ENCODE measurements at places on chromosomes 4 and X.

GRCh38 chr4:18366892-18367291 is 345.3 kb upstream of the LCORL start:
- DNase-seq: no peak

GRCh38 chr4:86810847-86811246 is 38.3 kb downstream of the SLC10A6 start:
- DNase-seq: no peak

GRCh38 chrX:125605145-125605544 is 285.5 kb downstream of the TEX13C start:
- no peak for DNase-seq

DNA sequence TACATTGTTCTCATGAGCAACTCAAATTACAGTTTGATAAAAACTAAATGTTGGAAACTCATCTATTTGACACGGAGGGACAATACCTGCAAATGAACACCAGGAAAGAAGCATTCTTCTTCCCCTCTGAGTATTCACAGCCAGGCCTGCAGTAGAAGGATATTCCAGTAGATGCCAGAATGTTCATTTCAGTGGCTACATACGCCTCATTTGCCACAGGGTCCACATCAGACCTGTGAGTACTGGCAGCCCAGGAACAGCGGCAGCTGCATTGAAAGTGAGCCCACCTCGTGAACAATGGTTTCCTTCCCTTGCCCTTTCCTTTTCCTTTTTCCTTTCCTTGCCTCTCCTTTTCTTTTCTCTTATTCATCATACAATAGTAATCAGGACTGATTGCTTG is 81.1 kb upstream of the NEIL3 start:
- no peak for DNase-seq

- DNase-seq: no peak
Observed at GRCh38 chrX:135421932-135422809, at the start of gene SMIM10L2A. TSS of gene SMIM10L2A (plus strand) at chrX:135421944. CDS start at chrX:135422132, 188 bp downstream.

- DNase-seq: no peak
Observed at GRCh38 chr4:125244848-125245450, 69.8 kb upstream of the FAT4 start.

- DNase-seq: no peak
Observed at GRCh38 chr4:15575966-15576365, 79.2 kb downstream of the FBXL5 start.

DNA sequence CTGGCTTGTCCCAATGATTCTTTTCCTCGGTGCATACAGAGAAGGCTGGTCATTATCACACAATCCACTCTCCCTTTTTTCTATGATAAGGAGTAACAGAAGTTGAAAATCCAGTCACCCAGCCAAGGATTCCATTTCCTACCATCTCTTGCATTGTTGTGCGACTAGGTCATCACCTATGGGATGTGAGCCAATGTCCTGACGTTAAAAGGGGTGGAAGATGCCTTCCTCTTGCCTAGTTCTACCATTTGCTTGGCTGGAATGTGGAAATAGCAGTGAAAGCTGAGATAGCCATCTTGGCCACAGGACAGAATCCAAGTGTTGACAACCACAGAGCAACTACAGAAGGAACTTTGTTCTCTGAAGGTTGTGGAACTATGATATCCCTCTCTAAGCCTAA is 132.2 kb upstream of the KIT start:
- DNase-seq: no peak

DNA sequence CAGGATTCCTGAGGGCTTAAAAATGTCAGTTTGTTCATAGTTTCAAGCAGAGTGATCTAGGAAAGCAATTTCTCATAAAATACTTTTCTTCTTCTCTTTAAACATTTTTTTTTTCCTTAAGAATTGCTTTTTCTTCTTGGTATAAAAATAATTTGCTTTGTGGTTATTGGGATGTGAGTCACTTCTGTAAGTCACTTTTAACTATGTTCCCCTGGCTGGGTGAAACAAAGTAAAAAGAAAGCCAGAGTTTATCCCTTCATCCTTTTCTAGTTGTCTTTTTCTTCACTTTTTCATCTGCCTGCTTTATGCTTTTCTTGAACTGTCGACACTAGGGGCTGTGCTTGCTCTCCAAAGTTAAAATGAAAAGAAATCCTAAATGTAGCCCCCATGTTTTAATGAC is 33.5 kb downstream of the ARSJ start:
- no peak for DNase-seq

- DNase-seq: no peak
Observed at GRCh38 chr4:87066403-87067123, 131.8 kb downstream of the AFF1 start.

GRCh38 chr4:186624951-186625350 is 69.6 kb upstream of the MTNR1A start:
- DNase-seq: no peak

DNA sequence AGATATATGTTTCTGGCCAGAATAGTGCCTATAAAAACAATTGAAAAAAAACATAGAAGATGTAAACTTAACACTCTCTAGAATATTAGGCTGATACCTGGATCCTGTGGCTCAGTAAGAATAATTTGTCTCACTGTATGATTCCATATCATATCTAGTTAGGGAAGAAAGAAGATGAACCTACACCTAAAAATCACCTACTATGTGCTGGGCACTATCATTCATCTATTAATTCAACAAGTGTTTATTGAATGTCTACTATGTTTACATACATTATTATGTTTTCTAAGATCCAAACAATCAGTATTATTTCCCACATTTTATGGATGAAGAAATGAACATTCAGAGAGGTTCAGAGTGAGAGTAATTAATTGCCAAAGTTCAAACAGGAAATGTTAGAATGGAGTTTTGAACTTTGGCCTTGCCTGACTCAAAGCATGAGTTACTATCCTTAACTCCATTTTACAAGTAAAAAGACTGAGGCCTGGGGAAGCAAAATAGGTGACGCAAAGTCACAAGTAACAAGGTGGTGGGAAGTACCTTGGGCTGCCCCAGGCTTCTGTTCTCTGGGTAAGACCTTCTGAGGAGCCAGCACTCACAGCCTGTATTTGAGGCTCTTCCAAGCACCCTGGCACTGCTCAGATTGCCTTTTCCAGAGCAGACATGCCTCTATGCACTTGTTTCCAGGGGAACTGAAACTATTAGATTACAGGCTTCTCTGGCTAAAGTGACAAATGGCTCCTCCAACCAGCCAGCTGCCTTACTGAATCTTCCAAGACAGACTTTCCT is 111.1 kb upstream of the ACSL4 start:
- DNase-seq: no peak

GRCh38 chr4:156829201-156829873 is 142.3 kb downstream of the PDGFC start:
- no peak for DNase-seq

DNA sequence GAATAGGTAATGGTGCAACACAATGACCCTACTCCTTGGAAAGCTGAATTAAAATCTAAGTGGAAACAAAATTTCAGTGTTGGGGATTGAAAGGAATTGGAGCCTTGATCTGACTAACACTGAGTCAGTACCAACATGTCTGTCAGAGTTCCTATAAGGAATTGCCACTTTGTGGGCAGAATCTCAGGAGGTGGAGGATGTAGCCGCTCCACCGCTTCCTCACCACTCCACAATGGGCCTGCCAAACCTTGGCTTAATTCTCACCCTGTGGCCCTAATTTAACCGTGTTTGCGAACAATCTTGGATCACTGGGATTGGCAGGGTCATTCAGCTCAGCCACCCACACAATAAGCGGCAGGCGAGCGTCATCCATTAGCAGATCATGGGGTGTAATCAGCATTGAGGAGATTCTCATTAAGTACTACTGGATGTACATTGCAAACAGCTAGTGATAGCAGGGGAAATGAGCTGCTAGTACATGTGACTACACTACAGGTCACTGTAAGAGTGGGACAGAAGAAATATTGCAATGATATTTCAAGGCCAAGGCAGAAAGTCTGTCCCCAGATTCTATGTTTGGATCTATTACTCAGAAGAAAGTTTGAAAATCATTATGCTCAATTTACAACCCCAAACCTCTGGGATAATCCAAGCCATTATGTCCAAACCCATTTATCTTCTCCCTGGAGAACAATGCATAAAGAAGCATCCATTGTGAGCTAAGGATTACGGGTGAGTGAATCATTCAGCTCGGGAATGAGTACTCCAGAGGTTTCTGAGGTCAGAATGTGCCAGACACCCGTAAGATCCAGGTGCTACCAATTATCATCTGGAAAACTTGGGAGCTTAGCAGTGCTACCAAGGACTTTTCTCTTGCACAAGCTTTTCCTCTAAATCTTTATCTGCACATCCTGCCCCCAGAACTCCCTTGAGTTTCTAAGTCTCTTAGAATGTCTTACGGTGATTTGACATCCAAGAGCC is 5.8 kb downstream of the SRPX start:
- DNase-seq: no peak

GRCh38 chrX:1493412-1493811 is 40.7 kb upstream of the ASMTL start:
- no peak for DNase-seq

DNA sequence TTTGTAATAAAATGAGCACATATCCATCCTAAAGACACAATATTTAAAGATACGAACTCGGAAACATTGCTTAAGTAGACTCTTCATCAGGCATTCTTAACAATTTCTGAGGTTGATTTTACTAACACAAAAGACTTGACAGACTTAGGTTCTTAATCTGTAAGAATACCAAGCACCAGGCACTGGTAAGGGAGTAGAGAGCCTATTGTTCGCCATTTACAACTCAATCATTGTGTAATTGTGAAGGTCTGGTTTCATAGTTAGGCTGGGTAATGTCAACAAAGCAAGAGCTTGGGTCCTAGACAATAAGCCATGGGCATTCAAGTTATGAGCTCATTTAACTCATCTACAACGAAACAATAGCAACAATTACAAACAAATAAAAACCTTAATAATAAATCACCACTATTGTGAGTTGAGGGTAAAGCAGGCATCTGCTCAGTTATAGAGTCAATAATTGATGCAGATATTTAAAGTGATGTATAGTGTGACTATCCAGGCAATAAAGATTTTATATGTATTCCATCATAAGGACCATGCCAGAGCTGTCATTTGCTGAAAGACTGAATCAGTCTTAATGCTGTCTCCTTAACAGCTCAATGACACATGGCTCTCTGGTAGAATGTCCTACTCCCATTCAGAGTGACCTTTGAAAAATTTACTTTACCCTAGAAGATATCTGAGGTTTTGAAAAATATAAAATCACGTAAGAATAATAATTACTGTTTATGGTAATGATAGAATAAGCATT is 664.0 kb upstream of the PCDH7 start:
- DNase-seq: no peak

- no peak for DNase-seq
Observed at GRCh38 chr4:17060230-17060629, 161.8 kb upstream of the LDB2 start.

- DNase-seq: no peak
Observed at GRCh38 chr4:181637186-181638105, 605.8 kb upstream of the TENM3 start.

- DNase-seq: no peak
Observed at GRCh38 chr4:137608085-137608484, 75.8 kb upstream of the PCDH18 start.

GRCh38 chr4:7822877-7823276 is 116.8 kb downstream of the AFAP1 start:
- no peak for DNase-seq

- no peak for DNase-seq
Observed at GRCh38 chr4:11218692-11219091, 210.0 kb downstream of the HS3ST1 start.

- no peak for DNase-seq
Observed at GRCh38 chr4:107006218-107006617, 29.9 kb downstream of the DKK2 start.

DNA sequence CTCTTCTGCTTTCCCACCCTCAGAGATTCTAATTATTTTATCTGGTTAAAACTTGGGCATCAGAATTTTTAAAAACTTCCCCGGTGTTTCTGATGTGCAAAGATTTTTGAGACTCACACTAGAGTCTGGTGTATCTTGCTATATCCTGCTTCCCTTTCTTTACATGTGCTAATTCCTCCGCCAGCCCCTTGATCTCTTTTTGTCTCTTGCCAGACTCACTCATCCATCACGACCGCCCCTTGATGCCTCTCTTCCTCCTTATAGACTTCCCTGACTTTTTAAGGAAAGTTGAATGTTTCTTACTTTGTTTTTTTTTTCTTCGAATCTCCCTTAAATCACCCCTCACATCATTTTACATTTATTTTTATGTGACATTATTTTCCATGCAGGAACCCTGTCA is 274.9 kb upstream of the PITX2 start:
- DNase-seq: no peak

GRCh38 chr4:158253350-158253980 is 43.2 kb downstream of the TMEM144 start:
- peak; percentile 60 for DNase-seq

GRCh38 chr4:181677201-181677600 is 566.0 kb upstream of the TENM3 start:
- no peak for DNase-seq

- no peak for DNase-seq
Observed at GRCh38 chr4:137981277-137981676, 260.9 kb downstream of the SLC7A11 start.

GRCh38 chr4:123191728-123192127 is 204.9 kb upstream of the SPRY1 start:
- DNase-seq: no peak

- peak; percentile 46 for DNase-seq
Observed at GRCh38 chr4:116358633-116359222, 726.6 kb downstream of the TRAM1L1 start.

GRCh38 chr4:181959121-181959520 is 284.1 kb upstream of the TENM3 start:
- no peak for DNase-seq

GRCh38 chrX:153778684-153779101 is 2.1 kb upstream of the SRPK3 start:
- no peak for DNase-seq

- DNase-seq: no peak
Observed at GRCh38 chrX:16210061-16210460, 42.8 kb downstream of the MAGEB17 start.

DNA sequence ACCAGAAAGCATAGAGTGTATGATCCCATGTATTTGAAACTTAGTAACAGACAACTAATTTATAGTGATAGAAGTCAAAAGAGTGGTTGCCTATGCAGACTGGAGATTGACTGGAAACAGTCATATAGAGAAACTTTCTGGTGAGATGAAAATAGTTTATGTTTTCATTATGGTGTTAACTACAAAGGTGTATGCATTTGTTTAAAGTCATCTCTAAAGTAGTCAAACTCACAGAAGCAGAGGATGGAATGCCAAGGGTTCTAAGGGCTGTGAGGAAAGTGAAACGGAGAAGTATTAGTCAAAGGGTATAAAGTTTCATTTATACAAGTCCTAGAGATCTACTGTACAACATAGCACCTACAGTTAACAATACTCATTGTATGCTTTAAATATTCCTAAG is 45.8 kb downstream of the ENOX2 start:
- DNase-seq: no peak

DNA sequence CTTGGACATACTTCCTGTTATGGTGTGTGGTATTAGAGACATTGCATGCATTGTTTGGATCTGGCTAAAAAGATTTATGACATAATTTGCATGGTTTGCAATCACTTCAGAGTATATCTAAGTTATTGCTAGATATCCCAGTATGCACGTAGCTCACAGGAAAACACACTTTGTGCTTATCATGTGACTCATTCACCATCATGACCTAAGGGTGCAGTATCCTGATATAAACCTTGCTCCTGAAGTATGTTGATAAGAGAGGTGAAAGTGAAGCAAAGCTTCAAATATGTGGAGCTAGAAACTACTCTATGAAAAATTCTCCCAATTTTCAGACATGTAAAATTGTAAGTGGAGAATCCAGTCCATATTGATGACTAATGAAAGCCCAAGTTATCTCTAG is 46.9 kb upstream of the GRXCR1 start:
- DNase-seq: no peak

- no peak for DNase-seq
Observed at GRCh38 chr4:6153874-6154273, 46.5 kb downstream of the JAKMIP1 start.

- no peak for DNase-seq
Observed at GRCh38 chr4:135177321-135177720, 975.7 kb upstream of the PABPC4L start.

Measured in activated CD8-positive, alpha-beta memory T cell treated with anti-CD3 and anti-CD28 coated beads, Interleukin-2, amount 10 ng/mL, durations not matched to agents 7 days and 5 days (primary cell).